IPS DF 19.7 (cell line): ENCODE measurements at places on chromosomes 1 and 21.

GRCh38 chr21:35291973-35292627, 243.0 kb upstream of the RUNX1 start:
- DNase-seq: no peak

DNA sequence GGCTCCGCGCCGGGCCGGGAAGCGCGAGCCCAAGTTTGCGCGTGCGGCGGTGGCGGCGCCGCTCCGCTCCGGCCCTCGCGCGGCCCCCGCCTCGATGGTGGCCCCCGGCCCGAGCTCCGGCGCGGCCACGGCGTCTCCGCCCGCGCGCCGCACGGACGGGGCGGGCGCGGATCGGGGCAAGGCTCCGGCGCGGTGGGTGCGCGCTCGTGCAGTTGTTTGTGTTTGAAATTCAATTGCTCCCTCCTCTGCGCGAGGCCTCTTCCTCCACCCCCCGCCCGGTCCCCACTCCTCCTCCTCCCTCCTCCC, at the start of gene HDGF:
Gene HDGF (minus strand): TSS at position 225 of the 306 bp plus-strand sequence. CDS start 246 bp downstream, outside the sequence.
- DNase-seq: no peak

DNA sequence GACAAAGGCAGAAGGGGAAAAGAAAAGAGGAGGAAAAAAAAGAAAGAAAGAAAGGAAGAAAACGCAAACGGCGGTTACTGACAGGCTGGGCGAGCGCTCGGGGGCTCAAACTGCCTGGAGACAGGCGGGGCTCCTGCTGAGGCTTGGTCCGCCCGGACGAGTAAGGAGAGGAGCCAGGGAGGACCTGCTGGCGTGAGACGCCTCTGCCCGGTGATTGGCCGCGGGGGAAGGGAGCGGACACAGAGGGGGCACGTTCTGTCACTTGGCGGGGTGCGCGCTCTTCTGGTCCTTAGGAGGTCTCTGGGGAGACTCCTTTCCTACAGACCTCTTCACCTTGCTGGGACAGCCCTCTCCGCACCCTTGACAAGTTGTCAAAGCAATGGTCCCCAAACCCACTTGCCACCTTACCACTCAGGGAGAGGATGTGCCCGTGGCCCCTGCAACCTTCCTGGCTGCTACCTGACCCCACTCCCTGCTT, 791 bp upstream of the PIK3R3 start:
- no peak for DNase-seq

DNA sequence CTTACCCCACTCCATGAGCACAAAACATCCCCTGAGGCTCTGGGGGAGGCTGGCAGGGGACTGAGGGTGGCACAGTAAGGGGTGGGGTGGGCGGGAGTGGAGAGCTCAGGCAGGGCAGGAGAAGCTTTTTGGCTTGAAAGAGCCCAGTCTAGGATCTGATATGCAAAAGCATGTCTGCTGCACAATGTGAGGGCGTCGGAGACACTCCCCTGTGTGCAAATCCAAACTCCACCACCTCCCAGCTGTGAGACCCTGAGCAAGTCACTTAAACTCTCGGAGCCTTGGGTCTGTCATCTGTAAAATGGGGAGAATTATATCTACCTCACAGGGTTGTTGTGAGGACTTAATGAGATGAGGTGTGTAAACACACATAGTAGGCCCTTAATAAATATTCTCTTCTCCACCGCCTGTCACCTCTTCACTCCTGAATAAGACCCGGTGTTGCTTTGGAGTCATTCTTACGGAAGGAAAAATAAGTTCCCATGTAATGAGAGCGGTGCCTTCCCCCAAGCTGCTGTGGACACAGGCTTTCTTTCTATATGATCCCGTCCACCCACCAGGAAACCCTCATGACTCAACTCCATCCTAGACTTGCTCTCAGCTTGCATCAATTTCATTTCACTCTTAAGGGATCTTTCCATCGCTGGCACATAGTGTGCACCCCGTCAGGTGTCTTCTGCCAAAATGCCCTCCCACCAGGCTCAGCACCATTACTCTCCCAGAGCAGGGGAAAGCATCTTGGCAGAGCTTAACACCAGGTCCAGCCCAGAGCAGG, 12.5 kb downstream of the KCNN3 start:
- no peak for DNase-seq

- DNase-seq: no peak
Measured at GRCh38 chr1:32798191-32798590, 19.0 kb downstream of the YARS1 start.

DNA sequence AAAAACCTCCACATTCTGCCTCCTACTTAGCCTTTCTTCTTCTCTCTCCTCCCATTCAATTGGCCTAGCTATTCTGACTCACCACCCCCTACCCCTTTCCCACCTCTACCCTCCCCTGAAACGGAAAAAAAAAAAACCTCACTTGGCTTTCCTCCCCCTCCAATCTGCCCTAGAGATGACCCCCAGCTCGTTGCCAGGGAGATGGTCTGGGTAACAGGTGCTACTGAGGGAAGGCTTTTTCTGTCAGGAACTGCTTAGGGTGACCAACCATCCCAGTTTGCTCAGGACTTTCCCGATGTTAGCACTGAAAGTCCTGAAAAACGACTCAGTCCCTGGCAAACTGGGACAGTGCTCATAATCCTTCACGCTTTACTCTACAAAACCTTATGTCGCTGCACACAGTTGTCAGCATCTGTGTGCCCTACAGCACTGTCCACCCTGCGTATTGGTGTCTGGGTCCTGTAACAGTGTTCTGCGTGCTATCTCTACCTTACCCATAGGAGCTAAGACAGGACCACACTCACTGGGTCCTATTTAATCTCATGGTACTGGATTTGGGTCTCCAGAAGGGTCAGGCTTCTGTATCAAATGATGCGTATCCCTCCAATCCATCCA, 7.7 kb upstream of the CADM3 start:
- DNase-seq: no peak

GRCh38 chr1:26726784-26727183, 31.0 kb downstream of the ARID1A start:
- DNase-seq: no peak

GRCh38 chr1:155277902-155278688, 832 bp downstream of the HCN3 start:
- peak; percentile 91 for DNase-seq

- no peak for DNase-seq
Measured at GRCh38 chr1:13869172-13869797, 169.3 kb downstream of the PRDM2 start.

DNA sequence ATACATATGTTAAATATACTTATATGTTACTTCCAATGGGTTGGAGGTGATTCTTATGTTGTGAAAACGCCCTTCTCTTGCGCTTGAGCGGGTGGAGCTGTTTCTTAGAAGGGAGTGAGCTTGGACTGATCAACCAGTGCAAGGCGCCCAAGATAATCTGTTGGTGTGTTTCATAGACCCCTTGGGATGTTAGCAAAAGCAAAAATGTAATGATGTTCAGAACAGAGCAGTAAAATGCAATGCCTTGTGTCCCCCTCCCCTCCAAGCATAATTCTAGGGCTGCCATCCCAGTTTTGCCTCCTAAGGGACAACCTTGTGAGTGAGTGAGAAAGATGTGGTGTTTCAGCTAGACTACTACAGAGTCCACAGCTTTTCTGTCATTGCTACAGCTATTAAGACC, 6.2 kb upstream of the CD34 start:
- no peak for DNase-seq

- DNase-seq: no peak
Measured at GRCh38 chr21:32386195-32386870, 6.5 kb downstream of the URB1 start.

GRCh38 chr1:221869779-221870178, 127.9 kb upstream of the DUSP10 start:
- no peak for DNase-seq
